ENCODE measurements at places on chromosomes 16 and 17.
A peak's percentile ranks its signal among the peaks of the same experiment; 100 is the strongest.

DNA sequence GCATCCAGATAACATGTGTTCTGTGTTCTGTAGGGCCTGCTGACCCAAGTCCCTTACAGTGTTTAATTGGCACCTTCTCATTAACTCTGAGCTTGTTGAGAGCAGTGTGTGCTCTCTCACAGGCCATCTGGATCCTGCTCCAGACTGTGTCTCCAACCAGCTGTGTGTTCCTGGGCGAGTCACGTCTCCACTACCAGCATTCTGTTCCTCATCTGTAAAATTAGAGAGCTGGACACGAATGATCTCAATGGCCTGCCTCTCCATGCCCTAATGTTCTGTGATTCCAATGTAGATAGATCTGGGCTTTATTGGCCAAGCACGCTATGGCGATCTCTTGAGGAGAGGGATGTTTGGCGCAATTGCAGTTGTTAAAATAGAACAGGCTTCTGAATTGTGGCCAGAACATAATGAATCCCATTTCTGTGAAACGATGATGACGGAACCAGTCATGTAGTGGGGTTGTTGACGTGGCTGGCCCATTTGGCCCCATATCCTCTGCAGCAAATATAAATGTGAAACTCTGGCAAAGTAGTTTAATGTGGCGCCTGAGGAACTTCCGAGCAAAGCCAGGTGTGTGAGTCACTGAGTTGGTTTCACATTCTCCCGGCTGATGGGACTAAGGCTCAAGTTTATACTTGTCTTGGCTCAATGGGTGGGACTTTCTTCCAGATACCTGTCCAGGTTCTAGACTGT lies 22.2 kb downstream of the TBX4 start:
- peak; percentile 72 for DNase-seq

DNA sequence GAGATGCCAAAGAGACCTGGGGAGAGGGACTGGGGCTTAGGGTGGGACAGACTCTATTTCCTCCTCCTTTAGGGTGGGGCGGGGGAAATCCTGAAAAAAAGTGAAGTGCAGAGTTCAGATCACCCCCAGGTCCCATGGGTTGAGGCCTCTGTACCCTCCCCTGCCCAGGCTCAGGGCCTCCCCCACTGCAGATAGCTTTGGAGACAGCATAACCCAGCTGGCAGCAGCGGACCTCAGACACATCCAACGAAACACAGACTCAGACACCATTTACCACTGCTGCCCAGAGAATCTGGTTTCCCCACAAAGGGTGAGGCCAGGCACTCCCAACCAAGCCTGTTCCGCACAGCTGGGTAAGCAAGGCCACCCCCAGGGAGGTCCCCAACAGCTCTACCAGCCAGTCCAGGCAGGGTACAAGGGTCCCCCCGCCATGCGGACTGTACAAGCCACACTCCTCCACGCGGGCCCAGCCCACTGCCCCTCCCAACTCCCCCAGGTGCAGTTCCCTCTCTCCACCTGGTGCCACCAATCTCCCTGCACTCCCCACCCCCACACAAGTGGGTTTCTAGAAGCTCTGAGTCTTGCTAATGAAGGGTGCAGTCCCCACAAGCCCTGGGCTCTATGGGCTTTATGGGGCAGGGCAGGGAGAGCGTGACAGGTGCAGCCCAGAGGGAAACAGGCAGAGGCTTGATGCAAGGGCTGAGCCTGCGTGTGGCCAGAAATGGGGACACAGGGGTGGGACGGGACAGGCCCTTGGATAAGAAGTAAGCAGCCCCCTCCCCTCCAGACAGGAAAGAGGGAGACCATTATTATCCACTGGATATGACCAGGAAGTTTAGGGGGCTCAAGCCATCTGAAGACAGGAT lies 8.9 kb downstream of the RHBDF2 start:
- no peak for DNase-seq

DNA sequence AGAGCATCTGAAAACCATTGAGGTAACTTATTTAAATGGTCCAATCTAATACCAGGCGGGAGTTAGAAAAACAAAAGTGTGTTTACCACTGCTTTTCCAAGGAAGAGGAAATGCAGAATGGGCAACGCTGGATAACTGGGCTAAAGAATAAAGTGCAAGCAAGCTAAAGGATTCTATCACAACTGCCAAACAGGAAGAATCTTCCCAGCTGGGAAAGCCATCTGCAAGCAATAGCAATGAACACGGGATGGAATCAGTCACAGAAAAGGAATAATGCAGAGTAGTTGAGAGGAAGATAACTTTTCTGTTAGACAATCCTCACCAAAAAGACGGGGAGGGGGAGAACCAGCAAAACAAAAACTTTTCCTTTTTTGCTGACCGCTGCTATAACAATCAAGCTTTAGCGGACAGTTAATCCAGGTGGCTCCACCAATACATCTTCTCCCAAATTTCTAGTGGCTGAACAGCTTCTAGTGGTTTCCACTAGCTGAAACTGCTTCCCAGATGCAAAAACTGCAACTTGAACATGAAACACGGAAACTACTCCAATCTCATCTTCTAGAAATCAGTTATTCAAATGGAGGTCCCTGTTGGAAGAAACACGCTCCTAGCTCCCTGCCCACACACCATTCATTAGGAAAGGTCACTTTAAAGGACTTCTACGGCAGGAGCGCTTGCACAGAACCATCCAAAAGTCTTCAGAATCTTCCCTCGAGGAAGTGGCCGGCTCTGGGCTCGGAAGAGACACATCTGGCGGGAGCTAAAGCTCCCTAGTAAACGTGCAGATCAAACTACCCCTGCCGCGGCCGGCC lies 929 bp downstream of the TMEM11 start:
- DNase-seq: no peak

DNA sequence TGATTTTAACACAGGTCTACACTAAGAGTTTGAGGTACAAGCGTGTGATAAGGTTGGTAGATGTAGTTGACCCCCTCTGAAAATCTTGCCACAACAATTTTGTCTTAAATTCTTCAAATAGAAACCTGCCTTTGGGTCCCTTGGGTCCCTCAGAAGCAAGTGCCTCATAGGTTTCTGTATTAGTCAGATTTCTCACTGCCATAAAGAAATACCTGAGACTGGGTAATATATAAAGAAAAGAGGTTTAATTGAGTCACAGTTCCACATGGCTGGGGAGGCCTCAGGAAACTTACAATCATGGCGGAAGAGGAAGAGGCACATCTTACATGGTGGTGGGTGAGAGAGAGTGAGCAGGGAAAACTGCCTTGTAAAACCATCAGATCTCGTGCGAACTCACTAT lies 301.2 kb downstream of the MAP2K6 start:
- no peak for DNase-seq

DNA sequence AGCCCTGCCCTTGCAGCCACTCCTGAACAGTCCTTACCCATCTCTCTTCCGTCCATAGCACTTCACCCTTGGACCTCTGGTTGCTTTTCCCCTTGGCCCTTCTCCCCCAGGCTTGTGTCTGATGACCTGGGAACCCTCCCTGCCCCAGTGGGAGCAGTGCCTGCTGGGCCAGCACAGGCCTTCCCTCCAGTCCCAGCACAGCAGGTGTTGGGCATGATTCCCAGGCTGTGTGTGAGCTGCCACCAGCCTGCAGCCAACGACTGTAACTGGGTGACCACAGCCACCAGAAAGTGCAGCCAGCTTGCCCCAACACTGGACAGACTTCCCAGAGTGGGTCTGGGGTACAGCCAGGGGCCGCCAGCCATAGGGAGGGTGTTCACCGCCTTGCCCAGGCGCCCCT lies 30.0 kb downstream of the CRAMP1 start:
- no peak for DNase-seq

GRCh38 chr17:16418685-16419068 lies 3.3 kb downstream of the TRPV2 start:
- DNase-seq: no peak

- DNase-seq: no peak
Observed at GRCh38 chr16:82037666-82038065, 2.6 kb downstream of the HSD17B2 start.
